ENCODE measurements at places on chromosomes 3 and 15.

DNA sequence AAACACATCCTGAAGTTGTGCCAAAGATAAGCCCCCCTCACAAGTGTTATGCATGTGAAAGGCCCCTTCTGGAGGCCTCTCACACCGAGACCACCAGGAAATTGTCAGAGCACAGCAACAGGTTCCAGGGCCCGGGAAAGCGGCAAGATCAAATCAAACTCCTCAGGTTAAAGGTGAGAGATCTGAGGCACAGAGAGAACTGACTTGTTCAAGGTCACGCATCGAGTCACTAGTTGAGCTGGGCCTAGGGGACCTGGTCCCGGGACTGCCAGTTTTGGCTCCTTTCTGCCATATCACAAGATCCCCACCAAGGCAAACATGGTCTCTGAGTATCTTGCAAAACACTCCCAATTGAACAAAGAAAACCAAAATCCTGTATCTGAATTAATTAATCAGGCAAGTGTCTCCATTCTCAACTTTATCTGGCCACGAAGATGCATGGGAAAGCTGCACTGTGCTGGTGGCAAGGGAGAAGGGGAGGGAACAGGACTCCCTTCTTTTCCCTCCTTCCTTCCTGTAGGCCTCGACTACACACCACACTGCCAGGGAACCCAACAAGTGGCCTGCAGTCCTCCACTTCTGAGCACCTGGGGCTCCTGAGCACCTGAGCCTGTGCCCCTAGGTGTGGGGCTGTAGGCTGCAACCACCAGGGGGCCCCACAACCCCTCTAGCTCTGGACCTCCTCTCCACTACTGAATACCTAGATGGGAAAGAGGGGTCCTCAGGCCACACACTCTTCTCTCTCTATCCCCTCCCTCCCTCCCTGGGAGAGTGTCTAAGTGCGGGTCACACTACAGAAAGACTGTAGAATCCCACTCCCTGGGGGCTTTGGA lies 37.3 kb downstream of the ANP32A start:
- peak; percentile 49 for DNase-seq

- no peak for DNase-seq
Observed at GRCh38 chr3:171293142-171293782, 166.9 kb downstream of the TNIK start.

- no peak for DNase-seq
Observed at GRCh38 chr3:86993704-86994103, 2.8 kb upstream of the VGLL3 start.

- no peak for DNase-seq
Observed at GRCh38 chr3:49883998-49884397, 14.3 kb upstream of the CAMKV start.

- no peak for DNase-seq
Observed at GRCh38 chr3:101039285-101039684, 46.1 kb upstream of the ABI3BP start.

DNA sequence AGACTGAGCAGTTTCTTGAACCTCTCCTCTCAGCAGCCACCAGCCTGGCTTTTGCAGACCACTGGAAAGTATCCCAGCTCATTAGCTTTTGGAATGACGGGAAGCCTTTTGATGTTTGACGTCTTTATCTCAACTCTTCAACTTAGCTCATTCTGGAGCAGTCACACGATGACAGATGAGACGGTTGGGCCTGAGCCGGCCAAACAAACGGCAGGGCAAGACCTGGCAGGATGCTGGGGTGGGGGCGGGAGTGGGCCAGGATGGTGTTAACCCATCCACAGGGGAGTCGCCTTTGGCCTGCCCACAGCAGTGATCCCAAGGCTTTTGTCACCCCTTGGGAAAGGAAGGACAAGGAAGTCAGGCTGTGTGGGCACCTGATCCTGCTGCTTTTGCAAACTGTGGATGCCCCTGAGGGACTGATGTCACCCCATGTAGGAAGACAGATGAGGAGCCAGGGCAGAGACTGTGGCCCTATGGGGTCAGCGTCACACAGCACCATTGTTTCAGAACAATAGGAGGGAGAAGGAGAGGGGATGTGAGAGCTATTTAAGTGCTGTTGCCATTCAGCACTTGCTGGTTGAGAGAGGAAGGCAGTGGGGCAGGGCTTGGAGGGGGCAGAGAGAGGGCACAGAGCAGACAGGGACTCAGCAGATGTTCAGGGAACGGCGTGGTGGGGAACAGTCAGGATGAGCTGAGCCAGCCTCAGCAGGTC lies 121.9 kb upstream of the CTDSPL start:
- no peak for DNase-seq

- DNase-seq: no peak
Observed at GRCh38 chr15:67080900-67081431, 15.6 kb downstream of the SMAD3 start.
